Inflammatory macrophage treated with lipopolysaccharide for 1 hour (primary cell): ENCODE measurements at places on chromosomes 7 and 10.
A peak's percentile ranks its signal among the peaks of the same experiment; 100 is the strongest.

DNA sequence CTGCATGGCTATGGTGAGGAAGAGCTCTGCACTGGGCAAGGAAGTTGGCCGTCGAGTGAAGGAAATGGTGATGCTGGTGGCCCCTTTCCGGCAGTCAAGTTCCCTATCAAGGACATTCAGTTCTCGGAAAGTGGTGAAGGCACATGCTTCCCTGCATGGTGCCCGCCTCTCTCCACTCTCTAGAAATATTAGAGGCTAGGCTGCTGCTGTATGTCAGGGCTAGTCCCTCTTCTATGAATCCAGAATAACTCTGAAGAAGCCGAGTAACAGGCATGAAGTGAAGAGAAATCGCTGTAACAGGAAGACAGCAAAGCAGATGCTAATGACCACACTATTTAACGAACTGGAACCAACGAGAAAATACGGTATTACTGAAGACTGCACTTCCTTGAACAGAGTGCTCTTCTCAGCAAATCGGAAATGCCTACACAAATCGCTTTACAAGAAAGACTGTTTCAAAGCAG lies 5.4 kb downstream of the IDI1 start:
- peak; percentile 40 for DNase-seq

DNA sequence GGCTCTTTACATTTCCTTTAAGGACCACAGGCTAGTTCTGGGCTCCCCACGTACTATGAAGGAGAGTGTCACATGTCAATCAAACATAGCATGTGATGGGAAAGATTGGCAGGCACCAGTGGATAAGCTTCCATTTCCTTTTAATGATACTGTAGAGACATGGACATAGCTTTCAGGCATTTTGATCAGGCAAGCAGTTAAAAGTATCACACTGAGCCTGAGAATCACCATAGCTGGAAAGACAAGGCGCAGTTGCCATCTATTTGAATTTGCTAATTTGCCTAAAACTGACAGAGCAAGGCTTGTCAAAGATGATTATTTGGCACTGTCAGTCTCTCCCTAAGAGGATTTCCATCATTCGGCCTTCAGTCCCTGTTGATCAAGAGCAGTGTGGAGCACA lies 263.4 kb upstream of the TAC1 start:
- no peak for DNase-seq

GRCh38 chr10:78225594-78225993 lies 191.9 kb downstream of the RPS24 start:
- no peak for DNase-seq

- DNase-seq: no peak
Measured at GRCh38 chr10:3528271-3528670, 256.7 kb downstream of the KLF6 start.
